CD4-positive, alpha-beta T cell treated with Interferon gamma for 1 hour (primary cell): ENCODE measurements at places on chromosomes 16 and 17.
A peak's percentile ranks its signal among the peaks of the same experiment; 100 is the strongest.

GRCh38 chr16:89742948-89743347, 21.6 kb downstream of the ZNF276 start:
- no peak for DNase-seq

DNA sequence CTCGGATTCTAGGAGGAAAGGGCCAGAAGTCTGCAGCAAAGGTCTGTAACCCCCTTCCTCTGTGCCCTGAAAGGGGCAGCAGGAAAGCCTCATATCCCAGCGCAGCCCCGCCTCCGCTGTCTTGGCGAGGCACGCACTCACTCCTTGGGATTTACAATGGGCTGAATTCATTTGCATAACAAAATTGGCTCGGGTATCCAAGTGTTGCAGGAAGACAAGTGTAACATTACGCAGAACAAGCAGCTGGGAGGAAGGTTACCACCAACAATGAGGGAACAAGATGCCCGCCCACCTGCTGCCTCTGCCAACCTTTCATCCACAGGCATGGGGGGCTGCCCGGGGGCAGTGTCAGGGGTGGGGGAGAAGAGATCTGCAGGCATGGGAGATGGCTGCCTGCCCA, 130.4 kb downstream of the MRM1 start:
- DNase-seq, result no peak

GRCh38 chr16:56549744-56550385, 15.0 kb upstream of the MT4 start:
- no peak for DNase-seq

DNA sequence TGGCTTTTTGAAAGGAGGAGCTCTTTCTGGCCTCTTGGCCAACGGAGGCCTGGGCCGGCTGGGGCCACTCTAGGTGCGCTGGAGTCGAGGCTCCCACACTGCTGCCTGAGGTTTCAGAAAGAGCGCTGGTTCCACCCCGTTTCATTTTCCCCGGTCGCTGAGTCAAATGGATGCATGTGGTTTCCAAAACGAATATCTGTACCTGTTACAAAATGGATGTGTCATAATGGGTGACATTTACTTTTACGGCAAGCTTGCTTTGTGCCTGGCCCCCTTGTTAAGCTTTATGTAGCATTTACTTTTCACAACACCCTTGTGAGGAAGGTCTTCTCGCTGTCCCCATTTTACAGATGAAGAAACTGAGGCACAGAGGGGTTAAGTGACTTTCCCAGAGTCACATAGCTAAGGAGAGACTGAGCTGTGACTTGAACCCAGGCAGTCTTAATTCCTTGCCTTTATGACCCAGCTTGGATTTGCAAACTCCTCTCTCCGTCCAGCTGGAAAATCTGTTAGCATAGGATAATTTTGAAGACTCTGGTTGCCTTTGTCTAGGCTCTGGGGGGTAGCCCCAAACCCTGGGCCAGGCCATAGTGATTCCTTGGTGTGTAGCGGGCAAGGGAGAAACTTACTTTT, 10.6 kb downstream of the KSR1 start:
- peak; percentile 32 for DNase-seq

DNA sequence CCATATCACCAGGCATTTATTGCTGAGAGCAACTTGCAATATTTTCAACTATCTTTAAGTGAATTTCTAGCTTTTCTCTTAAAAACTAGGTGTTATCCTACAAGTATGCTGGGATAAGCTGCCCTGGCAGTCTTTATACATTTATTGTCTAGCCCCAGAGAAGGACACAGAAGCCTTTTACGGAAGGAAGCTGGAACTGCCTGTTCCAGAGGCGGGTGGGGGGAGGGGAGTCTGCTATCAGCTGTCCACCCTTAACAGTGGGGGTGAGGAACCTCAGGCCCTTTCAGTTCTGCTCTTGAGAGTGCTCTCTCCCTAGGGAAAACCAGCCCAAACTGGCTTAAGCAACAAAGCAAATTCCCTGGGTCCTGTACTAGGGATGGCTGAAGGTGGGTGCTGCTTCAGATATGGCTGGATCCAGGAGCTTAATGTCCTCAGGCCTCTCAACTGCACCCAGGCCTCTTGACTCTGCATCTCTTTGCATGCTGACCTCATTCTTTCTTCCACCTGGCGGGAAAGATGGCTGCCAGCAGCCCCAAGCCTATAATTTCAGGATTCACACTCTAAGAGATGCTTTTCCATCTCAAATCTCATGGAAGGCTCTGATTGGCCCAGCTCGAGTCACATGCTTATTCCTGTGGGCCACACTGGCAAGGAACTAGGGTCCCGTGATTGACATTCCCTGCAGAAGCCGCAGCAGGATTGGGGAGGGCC, 16.6 kb downstream of the NAGPA start:
- DNase-seq, result no peak

- no peak for DNase-seq
Measured at GRCh38 chr16:11561454-11561805, 25.3 kb downstream of the LITAF start.

DNA sequence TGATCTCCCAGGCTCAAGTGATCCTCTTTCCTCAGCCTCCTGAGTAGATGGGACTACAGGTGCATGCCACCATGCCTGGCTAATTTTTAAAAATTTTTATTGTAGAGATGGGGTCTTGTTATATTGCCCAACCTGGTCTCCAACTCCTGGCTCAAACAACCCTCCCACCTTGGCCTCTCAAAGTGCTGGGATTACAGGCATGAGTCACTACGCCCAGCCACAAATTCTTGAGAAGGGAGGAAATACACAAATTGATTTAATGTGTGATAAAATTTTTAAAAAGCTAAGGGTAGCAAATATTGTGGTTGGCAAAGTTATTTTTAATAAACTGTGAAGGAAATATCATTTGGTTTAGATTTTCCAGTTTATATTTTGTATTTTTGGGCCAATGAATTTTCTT, 9.6 kb downstream of the ITGAD start:
- DNase-seq, result no peak

DNA sequence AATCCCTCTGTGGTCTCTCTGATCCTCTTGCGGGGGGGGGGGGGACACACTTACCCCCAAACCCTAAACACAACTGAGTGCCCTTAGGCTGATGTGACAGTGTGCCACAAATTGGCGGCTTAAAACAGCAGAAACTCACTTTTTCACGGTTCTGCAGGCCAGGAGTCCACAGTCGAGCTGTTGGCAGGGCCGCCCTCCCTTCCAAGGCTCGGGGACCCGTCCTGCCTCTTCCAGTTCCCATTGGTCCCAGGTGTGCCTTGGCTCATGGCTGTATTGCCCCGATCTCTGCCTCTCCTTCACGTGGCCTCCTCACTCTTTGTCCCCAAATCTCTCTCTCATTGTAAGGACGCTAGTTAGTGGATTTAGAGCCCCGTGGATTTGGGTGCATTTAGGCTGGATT, 199.9 kb upstream of the CIBAR2 start:
- no peak for DNase-seq

DNA sequence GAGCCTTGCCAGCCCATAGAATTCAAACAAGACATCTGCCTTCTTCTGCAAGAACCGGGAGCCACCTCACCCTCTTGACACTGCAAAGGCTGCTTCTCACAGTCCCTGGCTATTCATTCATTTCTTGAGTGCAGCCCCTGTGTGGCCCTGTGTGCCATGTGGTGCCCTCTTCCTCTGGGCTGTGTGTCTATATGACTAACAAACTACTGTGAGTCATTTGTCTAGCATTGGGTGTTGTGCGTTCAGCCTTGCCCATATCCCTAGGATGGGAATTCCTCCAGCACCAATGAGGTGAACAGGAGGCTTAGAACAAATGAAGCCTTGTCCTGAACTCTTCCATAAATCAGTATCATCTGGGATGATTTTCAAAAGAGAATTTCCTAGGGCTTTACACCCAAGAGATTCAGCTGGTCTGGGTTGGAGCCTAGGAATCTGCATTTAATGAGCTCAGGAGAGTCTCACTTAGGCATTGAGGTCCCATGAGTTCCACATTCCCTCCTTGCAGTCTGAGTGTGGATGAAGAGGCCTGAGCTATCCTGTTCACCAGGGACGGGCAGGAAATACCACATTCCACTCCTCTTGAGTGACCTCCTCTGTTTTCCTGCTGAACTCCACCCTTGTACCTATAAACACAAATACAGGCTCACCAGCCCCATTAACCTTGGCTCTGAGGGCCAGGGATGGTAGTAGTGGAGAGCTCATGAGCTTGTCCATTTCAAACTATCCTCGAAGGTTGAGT, 308.7 kb upstream of the N4BP1 start:
- DNase-seq, result no peak

DNA sequence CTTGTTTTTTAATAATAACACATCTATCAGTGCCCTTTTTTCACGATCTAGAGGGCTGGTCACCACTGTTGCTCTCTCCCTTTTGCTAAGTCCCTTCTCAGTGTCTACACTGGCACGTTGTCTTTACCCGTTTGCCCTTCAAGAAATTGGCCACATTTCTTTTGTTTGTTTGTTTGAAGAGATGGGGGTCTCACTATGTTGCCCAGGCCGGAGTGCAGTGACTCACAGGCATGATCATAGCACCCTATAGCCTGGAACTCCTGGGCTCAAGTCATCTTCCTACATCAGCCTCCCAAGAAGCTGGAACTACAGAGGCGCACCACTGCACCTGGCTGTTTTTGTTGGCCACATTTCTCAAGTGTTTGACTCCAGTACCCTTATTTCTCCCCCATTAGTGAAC, 138.0 kb upstream of the AXIN2 start:
- DNase-seq, result no peak

GRCh38 chr16:69363281-69363717, 11.7 kb upstream of the TMED6 start:
- DNase-seq, result no peak

DNA sequence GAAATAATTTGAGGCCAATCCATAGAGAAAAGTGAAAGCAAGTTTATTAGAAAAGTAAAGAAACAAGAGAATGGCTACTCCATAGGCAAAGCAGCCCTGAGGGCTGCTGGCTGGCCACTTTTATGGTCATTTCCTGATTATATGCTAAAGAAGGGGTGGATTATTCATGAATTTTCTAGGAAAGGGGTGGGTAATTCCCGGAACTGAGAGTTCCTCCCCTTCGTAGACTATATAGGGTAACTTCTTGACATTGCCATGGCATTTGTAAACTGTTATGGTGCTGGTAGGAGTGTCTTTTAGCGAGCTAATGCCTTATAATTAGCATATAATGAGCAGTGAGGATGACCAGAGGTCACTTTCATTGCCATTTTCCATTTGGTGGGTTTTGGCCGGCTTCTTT, 4.4 kb downstream of the DHRS7B start:
- no peak for DNase-seq

GRCh38 chr17:6525731-6526130, 30.6 kb downstream of the PITPNM3 start:
- no peak for DNase-seq

DNA sequence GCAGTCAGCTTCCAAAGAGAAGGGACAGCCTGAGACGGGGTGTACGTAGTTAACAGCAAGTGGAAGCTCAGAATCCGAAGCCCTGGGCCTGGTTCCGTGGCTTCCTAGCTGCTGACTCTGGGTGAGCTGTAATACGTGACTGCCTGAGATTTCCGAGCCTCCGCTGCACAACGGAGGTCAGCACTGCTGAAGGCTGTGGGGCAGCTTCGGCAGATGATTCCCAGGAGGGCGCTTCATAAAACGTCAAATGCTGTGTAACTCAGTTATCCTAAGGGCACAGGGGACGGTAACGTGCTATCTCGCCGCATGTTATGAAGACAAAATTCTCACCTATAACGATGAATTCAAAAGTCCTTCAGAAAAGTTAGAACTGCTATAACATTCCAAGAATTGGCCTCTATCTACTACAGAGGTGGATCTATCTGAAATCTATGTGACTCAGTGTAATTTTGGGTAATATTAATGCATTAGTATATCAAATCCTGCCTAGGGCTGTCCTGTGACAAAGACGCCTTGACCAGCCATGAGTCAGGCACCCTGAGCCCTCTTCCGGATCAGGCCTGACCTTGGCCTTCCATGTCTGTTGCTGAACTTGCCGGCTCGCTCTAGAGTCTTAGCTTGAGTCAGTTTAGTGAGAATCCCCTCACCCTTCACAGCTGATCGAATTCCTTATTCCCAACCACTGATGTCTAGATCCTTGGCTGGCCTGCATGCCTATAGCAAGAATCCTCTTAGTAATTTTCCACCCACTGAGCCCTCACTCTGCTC, 43.5 kb downstream of the MARF1 start:
- DNase-seq, result no peak

GRCh38 chr17:32863559-32863958, 13.4 kb downstream of the MYO1D start:
- DNase-seq, result no peak

DNA sequence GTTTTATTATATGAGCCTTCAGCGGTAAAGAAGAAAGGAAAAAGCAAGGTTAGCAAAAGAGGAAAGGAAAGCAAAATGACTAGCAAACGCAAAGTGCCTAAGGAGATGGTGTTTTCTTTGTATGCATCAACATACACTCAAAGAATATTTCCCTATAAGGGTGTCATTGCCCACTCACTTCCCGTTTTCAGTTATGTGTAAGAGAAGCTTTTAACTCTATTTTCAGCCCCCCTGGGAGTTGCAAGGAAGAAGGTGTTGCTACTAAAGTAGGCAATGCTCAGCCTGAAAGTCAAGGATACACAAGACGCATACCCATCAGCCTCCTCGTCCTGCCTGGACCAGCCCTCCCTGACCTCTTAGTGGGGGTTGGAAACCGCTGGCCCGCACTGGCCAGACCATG, 267.7 kb upstream of the ZFHX3 start:
- DNase-seq, result no peak

DNA sequence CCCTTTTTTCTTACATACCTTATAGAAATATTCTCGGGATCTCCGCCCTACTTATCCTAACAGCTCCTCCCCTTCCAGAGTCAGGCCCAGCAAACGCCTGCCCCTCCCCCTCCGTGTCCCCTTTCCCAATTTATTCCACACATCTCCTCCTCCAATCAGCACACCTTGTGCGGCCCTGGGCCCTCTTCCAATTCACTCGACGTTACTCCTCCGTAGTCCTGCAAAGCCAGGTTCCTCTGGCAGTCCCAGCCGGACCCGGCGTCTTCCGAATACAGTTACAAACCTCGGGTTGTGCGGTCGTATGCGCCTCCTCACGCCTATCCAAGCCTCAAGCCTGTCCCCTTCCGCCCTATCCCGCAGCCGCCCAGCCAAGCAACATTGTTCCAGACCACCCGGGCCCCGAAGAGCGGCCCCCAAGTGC, 677 bp downstream of the CBX1 start:
- DNase-seq, result no peak

- no peak for DNase-seq
Measured at GRCh38 chr17:32495359-32496231, 8.8 kb downstream of the CDK5R1 start.

- DNase-seq, result peak; percentile 19
Measured at GRCh38 chr17:81154961-81155360, 10.3 kb upstream of the PVALEF start.
